ENCODE measurements at places on chromosomes 5 and 9. TPM values are rescaled to one million over a fixed set of nuclear protein-coding genes. Genes with fewer than 3 reads are reported as not detected.
A peak's percentile ranks its signal among the peaks of the same experiment; 100 is the strongest.

DNA sequence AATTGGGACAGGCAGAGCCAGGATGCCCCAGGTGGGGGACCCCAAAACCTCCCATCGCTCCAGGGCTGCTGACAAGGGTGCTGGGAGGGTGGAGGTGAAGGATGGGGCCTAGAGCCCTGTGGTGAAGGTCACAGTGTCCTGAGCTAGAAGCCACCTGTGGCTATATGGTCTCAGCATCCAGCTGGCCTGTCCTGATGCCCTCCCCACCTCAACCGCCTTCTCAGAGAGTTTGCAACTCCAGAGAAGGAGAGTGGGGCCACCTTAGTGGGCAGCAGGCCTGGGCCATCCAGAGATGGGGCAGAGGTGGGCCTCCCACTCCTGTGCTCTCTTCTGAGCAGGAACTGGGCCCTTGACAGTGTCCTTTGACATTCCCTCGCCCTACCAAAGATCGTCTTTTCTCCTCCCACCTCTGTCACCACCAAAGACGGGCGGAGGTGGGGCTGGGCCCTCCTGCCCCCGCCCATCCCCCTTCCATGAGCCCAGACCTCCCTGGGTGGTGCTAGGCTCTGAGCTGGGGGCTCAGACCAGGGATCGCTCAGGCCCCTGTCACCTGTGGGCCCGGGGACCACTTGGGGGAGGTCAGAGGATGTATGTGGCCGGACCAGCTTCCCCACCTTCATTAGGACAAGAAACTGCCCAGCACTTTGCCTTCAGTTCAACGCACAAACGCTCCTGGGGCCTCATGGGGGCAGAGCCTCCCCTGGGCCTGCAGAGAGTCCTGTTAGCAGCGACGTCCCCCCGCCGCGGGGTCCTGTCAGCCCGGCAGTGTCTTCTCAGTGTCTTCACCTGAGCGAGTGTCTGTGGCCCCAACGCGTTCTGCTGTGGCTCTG, 10.0 kb upstream of the DOLPP1 start:
- no peaks in the 10 kb centered on the region for H3K36me3 ChIP-seq
- DNase-seq = no peak
- peak overlapping the region; percentile 94 for H3K27ac ChIP-seq
- no peaks in the 10 kb centered on the region for H3K4me1 ChIP-seq

GRCh38 chr9:14434158-14434504, 120.2 kb upstream of the NFIB start:
- DNase-seq = no peak
- H3K27me3 ChIP-seq = no peaks in the 10 kb centered on the region
- H3K4me1 ChIP-seq = no peaks in the 10 kb centered on the region

DNA sequence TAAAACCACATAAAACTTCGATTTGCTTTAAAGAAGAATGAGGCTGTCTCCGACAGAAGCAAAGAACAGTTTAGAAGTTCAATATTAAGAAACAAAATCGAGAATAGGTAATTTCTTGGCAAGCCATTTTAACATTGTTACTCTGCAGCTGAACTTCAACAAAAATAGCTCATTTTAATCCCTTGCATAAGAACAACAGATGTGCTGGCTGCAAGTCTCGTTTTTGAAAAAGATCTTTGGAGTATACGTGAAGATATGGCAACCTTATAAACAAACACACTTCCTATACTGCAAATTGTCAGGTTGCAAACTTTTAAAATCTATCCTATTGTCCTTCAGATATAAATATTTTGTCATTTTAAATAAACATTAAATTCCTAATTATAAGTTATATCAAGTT, 71.5 kb downstream of the FBN2 start:
- H3K4me1 ChIP-seq = no peaks in the 10 kb centered on the region
- H3K27ac ChIP-seq = no peak overlapping the region
- DNase-seq = no peak

- H3K27me3 ChIP-seq = no peaks in the 10 kb centered on the region
- no peak for DNase-seq
- H3K27ac ChIP-seq = no peak overlapping the region
- H3K4me1 ChIP-seq = no peaks in the 10 kb centered on the region
Observed at GRCh38 chr9:15182730-15183129, 124.3 kb downstream of the TTC39B start.

Gene GBGT1
- total RNA-seq = 2.3 TPM

Gene STK10
- 9.4 TPM for total RNA-seq

Gene MSX2
- total RNA-seq = not detected

GRCh38 chr5:127595484-127596368, 53.2 kb upstream of the CTXN3 start:
- DNase-seq = no peak
- no peaks in the 10 kb centered on the region for H3K36me3 ChIP-seq
- H3K27ac ChIP-seq = no peak overlapping the region
- H3K4me1 ChIP-seq = no peaks in the 10 kb centered on the region
- H3K4me3 ChIP-seq = no peak overlapping the region
